Sigmoid colon (tissue), 7 donors: ENCODE measurements at places on chromosomes 5 and 9.
A peak's percentile ranks its signal among the peaks of the same experiment; 100 is the strongest.

DNA sequence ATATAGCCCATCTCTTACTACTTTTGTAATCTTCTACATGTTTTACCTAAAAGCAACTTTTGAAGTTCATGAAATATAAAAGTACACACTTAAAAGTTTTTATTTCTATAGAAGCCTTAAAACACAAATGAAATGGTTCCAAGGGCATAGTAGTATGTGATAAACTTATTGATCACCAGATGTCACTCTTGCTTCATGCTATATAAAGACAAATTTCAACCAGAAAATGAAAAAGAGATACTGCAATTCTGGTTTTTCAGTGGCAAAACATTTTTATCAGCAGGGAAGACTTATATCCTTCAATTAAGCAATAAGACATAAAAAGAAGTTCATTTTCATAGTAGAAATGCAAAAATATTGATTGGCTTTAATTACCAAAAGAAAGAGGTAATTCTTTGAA lies 69.4 kb upstream of the FBXL17 start:
- no peaks in the 10 kb centered on the region for H3K27me3 ChIP-seq
- no peaks in the 10 kb centered on the region for H3K4me1 ChIP-seq
- no peak overlapping the region for H3K27ac ChIP-seq
- no peaks in the 10 kb centered on the region for H3K36me3 ChIP-seq
- DNase-seq: no peak

GRCh38 chr5:142777099-142777498 lies 6.9 kb downstream of the ARHGAP26 start:
- H3K36me3 ChIP-seq: no peaks in the 10 kb centered on the region
- H3K27me3 ChIP-seq: no peaks in the 10 kb centered on the region
- DNase-seq: no peak
- H3K4me1 ChIP-seq: peaks cover 35% of the 10 kb centered on the region

GRCh38 chr9:82732928-82733327 lies 330.0 kb downstream of the RASEF start:
- H3K4me1 ChIP-seq: no peaks in the 10 kb centered on the region
- H3K27ac ChIP-seq: no peak overlapping the region
- DNase-seq: no peak
- H3K4me3 ChIP-seq: no peak overlapping the region

DNA sequence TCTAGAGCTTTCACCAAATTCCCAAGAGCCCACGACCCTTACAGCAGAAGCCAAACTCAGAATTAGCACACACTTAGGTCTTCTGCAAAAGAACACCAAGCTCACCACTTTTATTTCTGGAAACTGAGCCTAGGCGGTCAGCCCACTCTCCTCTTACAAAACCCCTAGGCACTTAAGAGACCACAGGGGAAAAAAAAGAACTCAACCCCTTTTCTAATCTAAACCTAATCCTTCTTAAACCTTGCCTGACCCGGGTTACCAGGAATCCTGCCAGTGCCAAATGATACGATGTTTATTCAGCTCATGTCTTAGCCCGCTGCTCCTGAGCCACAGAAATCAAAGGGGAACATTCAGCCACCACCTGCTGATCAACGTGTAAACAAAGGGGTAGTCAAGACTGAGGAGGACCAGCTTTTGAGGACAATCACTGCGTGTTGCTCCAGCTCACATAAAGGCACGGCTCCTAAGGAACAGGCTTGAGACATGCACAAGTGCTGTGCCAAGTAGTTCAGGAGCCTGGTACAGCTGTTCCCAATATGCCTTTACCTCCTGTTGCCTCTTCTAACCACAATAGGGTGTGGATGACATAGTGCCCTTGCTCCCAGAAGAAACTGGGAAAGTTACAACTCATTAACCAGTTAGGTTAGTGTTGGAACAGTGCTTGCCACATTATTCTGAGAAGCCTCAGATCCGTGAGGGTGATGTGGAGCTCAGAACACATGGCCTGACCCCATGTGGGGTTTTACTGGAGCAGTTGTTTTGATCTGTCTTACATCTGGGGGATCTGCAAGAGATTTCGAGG lies 49.3 kb downstream of the ZFAND5 start:
- peak overlapping the region; percentile 30 for H3K4me3 ChIP-seq
- H3K27me3 ChIP-seq: no peaks in the 10 kb centered on the region
- H3K27ac ChIP-seq: peak overlapping the region; percentile 77
- H3K4me1 ChIP-seq: peaks cover 48% of the 10 kb centered on the region

DNA sequence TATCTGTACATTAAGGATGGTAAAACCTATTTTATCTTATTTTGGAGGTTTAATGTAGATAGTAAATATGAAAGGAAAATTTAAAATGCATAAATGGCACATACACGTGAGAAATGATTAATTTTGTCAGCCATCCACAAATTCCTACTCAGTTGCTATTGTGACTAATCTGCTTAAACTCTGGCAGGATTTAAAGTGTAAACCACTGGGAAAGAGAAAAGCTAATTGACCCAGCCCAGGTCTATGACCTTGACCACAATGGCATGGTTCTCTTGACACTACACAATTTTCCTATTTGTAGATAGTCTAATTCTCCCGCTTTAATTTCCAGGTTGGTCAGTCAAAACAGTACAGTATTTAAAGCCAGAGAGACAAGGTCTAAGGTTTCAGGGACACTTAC lies 459.0 kb upstream of the KLF4 start:
- H3K4me1 ChIP-seq: no peaks in the 10 kb centered on the region
- H3K4me3 ChIP-seq: no peak overlapping the region
- H3K36me3 ChIP-seq: no peaks in the 10 kb centered on the region
- no peak overlapping the region for H3K27ac ChIP-seq

DNA sequence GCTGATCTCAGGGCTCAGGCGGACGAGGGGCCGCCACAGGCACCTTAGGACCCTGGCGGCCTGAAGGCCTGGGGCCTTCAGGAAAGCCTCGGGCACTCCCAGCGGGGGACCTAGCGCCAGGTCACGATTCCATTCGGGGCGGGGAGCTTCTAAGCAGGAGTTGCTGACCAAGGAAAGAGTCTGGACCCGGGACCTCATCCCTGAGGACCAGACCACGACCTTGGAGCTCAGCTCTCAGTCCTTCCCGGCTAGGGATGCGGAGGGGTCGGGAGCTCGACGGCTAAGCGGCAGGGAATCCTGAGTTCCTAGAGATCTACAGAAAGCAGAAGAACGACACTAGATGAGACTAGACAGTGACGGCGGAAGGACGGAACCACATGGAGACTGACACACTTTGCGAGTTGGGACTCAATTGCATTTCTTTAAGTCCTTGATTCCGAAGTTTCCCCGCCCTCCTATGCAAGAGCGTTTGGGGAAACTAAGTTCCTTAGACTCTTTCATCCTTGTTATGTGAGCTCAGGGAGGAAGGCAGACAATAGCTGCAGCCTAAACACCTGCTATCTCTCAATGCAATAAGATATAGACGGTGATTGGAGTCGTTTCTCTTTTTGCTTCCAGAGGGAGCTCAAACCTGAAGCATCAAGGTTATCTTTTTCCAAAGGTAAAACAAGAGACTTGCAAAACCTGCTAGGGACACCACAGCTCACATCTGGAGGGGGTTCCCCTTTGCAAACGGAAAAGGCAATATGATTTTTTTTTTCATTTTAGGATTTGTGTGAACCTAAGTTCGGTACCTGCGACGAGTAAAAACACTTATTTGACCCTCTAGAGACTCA lies 9.7 kb downstream of the NR2F1-AS1 start:
- no peak overlapping the region for H3K4me3 ChIP-seq
- H3K27me3 ChIP-seq: peaks cover 48% of the 10 kb centered on the region
- H3K4me1 ChIP-seq: no peaks in the 10 kb centered on the region
- H3K36me3 ChIP-seq: no peaks in the 10 kb centered on the region
